ENCODE measurements at places on chromosomes 4 and X. TPM values are rescaled to one million over a fixed set of nuclear protein-coding genes. Genes with fewer than 3 reads are reported as not detected.

Gene FATE1
- total RNA-seq = not detected

Gene CAMK2D
- 67.1 TPM for total RNA-seq

Gene MAGED4
- total RNA-seq = 0.81 TPM

Gene ATOH1
- not detected for total RNA-seq

Gene CASP6
- total RNA-seq = 17.2 TPM

Gene SAGE1
- not detected for total RNA-seq

Gene GLUD2
- total RNA-seq = 1.1 TPM

Gene FGA
- total RNA-seq = not detected

Gene RASSF6
- 0.69 TPM for total RNA-seq

Gene EDNRA
- total RNA-seq = 3.4 TPM

Gene CCDC149
- total RNA-seq = 34.3 TPM

Gene ERVMER34-1
- total RNA-seq = 0.54 TPM
